ENCODE measurements at places on chromosomes 1 and 21.

DNA sequence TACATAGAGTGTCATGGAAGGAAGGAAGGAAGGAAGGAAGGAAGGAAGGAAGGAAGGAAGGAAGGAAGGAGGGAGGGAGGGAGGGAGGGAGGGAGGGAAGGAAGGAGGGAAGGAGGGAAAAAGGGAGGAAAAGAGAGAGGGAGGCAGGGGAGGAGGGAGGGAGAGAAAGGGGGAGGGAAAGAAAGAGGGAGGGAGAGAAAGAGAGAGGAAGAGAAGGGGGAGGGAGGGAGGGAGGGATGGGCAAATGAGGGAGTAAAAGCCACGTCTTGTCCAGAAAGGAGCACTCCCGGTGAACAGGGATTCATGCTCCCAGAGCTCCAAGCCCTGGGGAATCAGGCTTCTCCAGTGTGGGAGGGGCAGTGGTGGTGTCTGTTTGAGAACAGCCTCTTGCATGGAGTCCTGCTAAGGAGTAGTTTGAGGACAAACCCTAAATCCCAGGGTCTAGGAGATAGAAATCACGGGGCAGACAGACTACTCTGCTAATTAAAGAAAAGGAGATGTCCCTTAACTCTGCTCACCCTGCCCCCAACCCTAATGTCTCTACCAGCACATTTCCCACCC is 71.6 kb downstream of the TAS1R2 start:
- no peak for DNase-seq

DNA sequence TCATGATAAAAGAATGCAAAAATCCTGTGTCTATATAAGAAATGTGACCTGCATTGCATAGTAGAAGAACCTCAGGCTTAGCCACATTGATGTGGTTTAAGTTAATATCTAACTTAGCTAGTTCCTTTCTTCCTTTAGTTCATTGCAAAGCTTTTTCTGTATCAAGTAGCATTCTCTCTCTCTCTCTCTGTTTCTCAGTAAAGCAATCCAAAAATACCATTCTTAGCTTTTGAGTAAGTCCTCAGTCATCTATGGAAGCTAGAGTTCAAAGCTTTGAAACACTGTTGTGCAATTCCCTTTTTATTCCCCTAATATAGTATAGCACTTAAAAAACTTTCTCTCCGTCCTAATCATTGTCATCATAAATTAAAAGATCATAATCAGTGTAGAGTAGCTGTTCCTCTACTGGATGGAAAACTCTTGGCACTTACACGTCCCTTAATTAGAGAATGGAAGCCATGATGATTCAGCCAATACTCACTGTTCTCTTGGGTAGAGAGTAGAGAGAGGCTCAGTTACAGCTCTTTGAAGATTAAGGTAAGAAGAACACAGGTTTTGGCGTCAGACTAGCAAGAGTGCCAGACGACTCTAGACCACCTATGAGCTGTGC is 350.3 kb upstream of the LYPLAL1 start:
- no peak for DNase-seq

GRCh38 chr1:65059930-65060538 is 88.0 kb upstream of the AK4 start:
- DNase-seq = no peak

DNA sequence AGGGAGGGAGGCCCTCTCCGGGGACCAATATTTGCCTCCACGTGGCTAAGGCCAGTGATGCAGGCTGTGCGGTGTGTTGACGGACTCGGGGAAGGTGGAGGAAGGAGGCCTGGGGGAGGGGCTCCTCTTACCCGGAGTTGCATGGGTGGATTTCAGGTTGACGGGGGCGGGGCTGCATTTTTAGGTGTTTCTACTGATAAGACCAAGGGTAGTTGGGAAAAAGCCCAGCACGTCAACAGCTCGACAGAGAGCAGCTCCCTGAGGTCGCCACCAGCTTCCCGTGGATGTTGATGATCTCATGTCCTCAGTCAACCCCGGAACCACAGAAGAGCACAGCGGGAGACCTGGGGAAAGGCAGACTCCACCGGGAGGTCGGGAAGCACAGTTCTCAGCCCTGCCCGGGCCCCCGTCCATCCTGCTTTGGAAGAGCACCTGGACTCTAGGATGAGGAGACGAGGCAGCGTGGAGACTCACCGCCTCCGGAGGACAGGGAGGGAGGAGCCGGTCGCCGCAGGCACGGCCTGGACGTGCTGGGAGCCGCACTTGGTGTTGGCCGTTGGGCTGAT is 32.9 kb upstream of the COL6A1 start:
- no peak for DNase-seq

GRCh38 chr21:42941696-42942085 is 16.3 kb upstream of the ERVH48-1 start:
- no peak for DNase-seq

- DNase-seq = no peak
Observed at GRCh38 chr1:166889776-166890175, 13.7 kb upstream of the TADA1 start.

DNA sequence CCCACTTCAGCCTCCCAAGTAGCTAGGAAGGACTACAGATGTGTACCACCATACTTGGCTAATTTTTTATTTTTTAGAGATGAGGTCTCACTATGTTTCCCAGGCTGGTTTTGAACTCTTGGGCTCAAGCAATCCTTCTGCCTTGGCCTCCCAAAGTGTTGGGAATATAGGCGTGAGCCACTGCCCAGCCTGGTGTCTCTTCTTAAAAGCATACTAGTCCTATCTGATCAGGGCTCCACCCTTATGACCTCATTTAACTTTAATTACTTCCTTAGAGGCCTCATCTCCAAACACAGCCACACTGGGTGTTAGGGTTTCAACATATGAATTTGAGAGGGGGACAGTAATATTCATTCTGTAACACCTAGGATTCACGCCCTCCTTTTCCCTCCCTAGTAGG is 130.9 kb downstream of the GLIS1 start:
- DNase-seq = no peak

GRCh38 chr1:208242941-208243526 is 1.1 kb downstream of the PLXNA2 start:
- no peak for DNase-seq

DNA sequence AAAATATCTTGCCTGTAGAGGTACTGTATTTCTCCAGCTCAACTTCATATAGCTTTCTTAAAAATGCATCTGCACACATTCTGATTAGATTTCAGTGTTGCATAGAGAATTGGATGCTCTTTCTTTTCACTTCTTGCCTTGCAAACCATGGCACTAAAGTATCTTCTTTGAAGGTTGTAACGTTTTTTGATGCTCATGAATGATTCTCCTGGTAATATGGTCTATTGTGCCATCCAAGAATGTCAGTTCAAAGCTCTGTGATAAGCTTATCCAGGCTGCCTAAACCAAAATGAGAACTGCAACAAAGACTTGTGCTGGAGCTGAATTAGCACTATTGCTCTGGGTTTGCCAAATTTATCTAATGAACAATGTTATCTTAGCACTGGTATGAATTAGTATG is 1.9 kb downstream of the SGIP1 start:
- no peak for DNase-seq

DNA sequence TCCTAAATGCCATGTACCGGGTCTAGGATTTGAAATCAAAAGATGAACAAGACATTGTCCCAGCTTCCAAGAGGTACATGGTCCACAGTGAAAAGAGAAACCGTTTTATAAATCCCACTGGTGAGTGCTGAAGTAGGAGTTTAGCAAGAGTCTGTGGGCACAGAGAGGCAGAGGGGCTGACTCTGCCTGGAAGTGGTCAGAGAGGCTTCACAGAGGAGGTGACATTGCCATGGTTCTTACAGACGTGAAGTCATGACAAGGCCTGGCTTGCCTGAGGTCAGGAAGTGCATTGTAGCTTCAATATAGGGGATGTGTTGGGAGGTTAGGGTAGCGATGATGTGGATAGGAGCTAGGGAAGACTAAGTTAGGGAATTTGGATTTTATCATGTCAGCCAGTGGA is 28.4 kb downstream of the MAPKAPK2 start:
- DNase-seq = no peak

All from NCI-H460 (cell line).